Gastrocnemius medialis (tissue), 4 donors: ENCODE measurements at places on chromosomes 3 and 15. TPM values are rescaled to one million over a fixed set of nuclear protein-coding genes. Genes with fewer than 3 reads are reported as not detected.
A peak's percentile ranks its signal among the peaks of the same experiment; 100 is the strongest.

GRCh38 chr15:96234109-96234892 is 96.2 kb upstream of the NR2F2 start:
- H3K27ac ChIP-seq = no peak overlapping the region
- no peaks in the 10 kb centered on the region for H3K27me3 ChIP-seq
- H3K4me3 ChIP-seq = no peak overlapping the region
- no peaks in the 10 kb centered on the region for H3K36me3 ChIP-seq
- no peak for DNase-seq
- no peaks in the 10 kb centered on the region for H3K4me1 ChIP-seq

GRCh38 chr3:69339760-69340159 is 46.1 kb downstream of the FRMD4B start:
- H3K36me3 ChIP-seq = no peaks in the 10 kb centered on the region
- no peaks in the 10 kb centered on the region for H3K27me3 ChIP-seq
- no peak overlapping the region for H3K4me3 ChIP-seq
- no peak overlapping the region for H3K27ac ChIP-seq
- no peaks in the 10 kb centered on the region for H3K4me1 ChIP-seq

GRCh38 chr3:152235709-152236298 is 32.9 kb upstream of the MBNL1 start:
- no peaks in the 10 kb centered on the region for H3K27me3 ChIP-seq
- H3K27ac ChIP-seq = no peak overlapping the region
- no peaks in the 10 kb centered on the region for H3K36me3 ChIP-seq
- no peak overlapping the region for H3K4me3 ChIP-seq
- H3K4me1 ChIP-seq = peaks cover 9% of the 10 kb centered on the region
- no peak for DNase-seq

GRCh38 chr3:158104431-158104921 is 1.7 kb downstream of the SHOX2 start:
- peak overlapping the region; percentile 59 for H3K4me3 ChIP-seq
- no peaks in the 10 kb centered on the region for H3K36me3 ChIP-seq
- H3K4me1 ChIP-seq = peaks cover 35% of the 10 kb centered on the region
- no peak overlapping the region for H3K27ac ChIP-seq

GRCh38 chr3:100159331-100160153 is 45.2 kb upstream of the FILIP1L start:
- H3K4me1 ChIP-seq = peaks cover 69% of the 10 kb centered on the region
- H3K27me3 ChIP-seq = no peaks in the 10 kb centered on the region
- H3K4me3 ChIP-seq = peak overlapping the region; percentile 2
- peak overlapping the region; percentile 79 for H3K27ac ChIP-seq
- H3K36me3 ChIP-seq = no peaks in the 10 kb centered on the region

- no peak overlapping the region for H3K27ac ChIP-seq
- no peak overlapping the region for H3K4me3 ChIP-seq
- DNase-seq = no peak
- H3K27me3 ChIP-seq = no peaks in the 10 kb centered on the region
Observed at GRCh38 chr15:39574427-39574826, 6.5 kb upstream of the THBS1 start.

GRCh38 chr3:117811786-117812185 is 1102.2 kb downstream of the TUSC7 start:
- no peak for DNase-seq
- H3K4me1 ChIP-seq = no peaks in the 10 kb centered on the region
- no peak overlapping the region for H3K27ac ChIP-seq
- no peaks in the 10 kb centered on the region for H3K27me3 ChIP-seq
- no peaks in the 10 kb centered on the region for H3K36me3 ChIP-seq
- no peak overlapping the region for H3K4me3 ChIP-seq

- no peak overlapping the region for H3K27ac ChIP-seq
- no peak overlapping the region for H3K4me3 ChIP-seq
- H3K36me3 ChIP-seq = no peaks in the 10 kb centered on the region
- no peak for DNase-seq
- peaks cover 38% of the 10 kb centered on the region for H3K4me1 ChIP-seq
- H3K27me3 ChIP-seq = no peaks in the 10 kb centered on the region
Observed at GRCh38 chr3:171187706-171188290, 161.3 kb upstream of the SLC2A2 start.

DNA sequence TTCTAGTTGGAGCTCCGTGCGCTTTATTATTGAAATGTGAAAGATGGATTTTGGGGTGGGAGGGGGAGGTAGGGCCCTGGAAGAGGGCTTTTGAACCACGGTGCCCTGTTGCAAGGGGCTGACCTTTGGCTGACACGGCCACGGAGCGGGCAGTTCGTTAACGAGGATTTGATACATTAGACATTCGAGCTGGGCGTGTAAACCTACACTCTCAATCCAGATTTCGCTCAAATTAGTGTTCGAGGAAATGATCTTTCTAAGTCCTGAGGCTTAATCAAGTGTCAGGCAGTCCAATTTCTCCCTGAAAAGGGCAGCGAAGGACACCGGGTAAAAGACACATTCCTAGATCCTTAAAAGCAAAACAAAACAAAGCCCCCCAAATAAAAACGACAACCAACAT is 13.0 kb downstream of the ZIC1 start:
- H3K4me3 ChIP-seq = peak overlapping the region; percentile 64
- peak overlapping the region; percentile 79 for H3K27ac ChIP-seq
- peaks cover 11% of the 10 kb centered on the region for H3K4me1 ChIP-seq
- H3K27me3 ChIP-seq = peaks cover 6% of the 10 kb centered on the region
- no peaks in the 10 kb centered on the region for H3K36me3 ChIP-seq

DNA sequence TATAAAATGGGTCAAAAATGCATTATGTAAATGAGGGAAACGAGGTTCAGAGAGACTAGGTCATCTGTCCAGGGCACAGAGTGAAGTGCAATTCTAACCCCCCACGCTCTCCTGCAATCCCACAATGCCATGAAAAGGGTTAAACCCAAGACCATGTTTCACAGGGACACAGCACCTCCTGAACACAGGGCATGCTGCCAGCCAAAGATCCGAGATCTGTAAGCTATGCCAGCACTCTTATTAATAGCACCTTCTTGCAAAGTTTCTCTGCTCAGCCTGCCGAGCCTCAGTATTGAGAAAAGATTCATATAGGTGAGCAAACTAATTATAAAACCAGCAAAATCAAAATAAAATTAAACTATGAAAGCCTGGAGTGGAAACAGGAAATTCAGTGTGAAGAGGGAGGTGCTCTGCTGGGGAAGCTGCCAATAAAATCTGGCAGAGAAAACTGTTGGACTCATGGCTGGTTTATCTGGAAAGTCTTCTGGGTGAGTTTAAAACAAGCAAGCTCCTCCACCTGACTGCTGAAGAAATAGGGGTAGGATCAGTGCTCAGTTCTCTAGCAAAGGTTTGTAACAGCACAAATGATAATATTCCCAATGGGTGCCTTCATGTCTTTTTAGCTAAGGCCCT is 50.3 kb downstream of the LRIG1 start:
- peak overlapping the region; percentile 93 for H3K27ac ChIP-seq
- H3K27me3 ChIP-seq = no peaks in the 10 kb centered on the region
- peaks cover 79% of the 10 kb centered on the region for H3K4me1 ChIP-seq
- peak; percentile 58 for DNase-seq

DNA sequence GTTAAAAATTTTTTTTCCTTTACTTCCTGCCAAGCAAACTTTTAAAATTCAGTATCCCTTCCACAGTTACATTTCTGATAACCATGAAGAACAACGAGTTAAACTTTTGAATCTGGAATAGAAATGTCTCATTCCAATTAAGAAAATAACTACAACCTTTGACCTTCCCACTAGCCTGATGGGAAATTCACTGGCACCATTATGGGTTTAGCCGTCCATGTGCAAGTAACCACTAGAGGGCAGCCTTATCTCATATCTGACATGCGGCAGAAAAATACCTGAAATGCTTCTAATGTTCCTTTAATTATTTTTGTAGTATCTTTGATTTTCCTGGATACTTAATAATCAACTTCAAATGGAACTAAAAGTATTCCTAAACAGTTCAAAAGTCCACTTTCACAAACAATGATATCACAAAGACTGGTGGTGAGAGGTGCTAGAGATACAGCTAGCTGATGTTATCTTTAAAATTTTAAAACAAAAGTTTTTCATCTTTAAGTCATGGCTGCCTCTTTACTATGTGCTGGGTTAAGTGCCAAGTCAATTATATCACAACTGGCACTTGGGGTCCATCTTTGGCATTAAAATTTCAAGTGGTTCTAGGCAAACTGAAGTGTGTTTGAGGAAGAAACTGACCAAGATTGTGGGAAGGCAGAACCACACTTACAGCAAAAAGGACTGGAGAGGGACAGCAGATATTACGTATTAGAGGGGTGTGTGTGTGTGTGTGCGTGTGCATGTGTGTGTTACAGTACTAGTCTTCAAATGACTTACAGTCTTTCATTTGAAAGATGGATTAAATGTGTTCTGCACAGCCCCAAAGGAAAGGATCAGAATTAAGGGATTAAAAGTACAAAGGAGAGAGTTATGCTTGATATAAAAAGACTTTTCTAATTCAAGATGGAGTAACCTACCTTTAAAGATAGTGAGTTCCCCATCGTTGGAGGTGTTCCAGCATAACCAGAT is 107.1 kb upstream of the ICE2 start:
- H3K27me3 ChIP-seq = no peaks in the 10 kb centered on the region
- H3K4me3 ChIP-seq = no peak overlapping the region
- H3K36me3 ChIP-seq = no peaks in the 10 kb centered on the region
- H3K27ac ChIP-seq = peak overlapping the region; percentile 24

GRCh38 chr3:158991146-158991705 is 189.4 kb downstream of the MFSD1 start:
- H3K4me1 ChIP-seq = no peaks in the 10 kb centered on the region
- H3K36me3 ChIP-seq = no peaks in the 10 kb centered on the region

GRCh38 chr3:49492969-49493368 is 22.9 kb downstream of the DAG1 start:
- H3K4me3 ChIP-seq = no peak overlapping the region
- H3K36me3 ChIP-seq = no peaks in the 10 kb centered on the region
- no peak for DNase-seq
- H3K27me3 ChIP-seq = no peaks in the 10 kb centered on the region

The PPP1R14D gene
- total RNA-seq = not detected

GRCh38 chr15:31345606-31346366 is 19.2 kb downstream of the KLF13 start:
- DNase-seq = no peak
- H3K36me3 ChIP-seq = no peaks in the 10 kb centered on the region
- H3K4me1 ChIP-seq = peaks cover 99% of the 10 kb centered on the region
- no peaks in the 10 kb centered on the region for H3K27me3 ChIP-seq

GRCh38 chr15:73628976-73629797 is 4.0 kb downstream of the NPTN start:
- no peak for DNase-seq
- peaks cover 83% of the 10 kb centered on the region for H3K4me1 ChIP-seq
- H3K36me3 ChIP-seq = no peaks in the 10 kb centered on the region

DNA sequence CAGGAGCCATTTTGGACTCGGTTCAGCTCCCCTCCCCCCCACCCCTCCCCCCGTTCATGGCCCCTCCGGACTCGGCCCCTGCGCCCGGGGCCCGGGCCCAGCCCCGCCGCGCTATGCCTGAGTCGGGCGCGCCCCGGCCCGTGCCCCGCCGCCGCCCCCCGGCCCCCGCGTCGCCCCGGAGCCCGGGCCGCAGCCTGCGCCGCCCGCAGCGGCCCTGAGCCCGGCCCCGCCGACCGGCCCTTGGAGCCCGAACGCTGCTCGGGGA is 155 bp downstream of the ACVR2B start:
- no peaks in the 10 kb centered on the region for H3K27me3 ChIP-seq
- peak overlapping the region; percentile 73 for H3K4me3 ChIP-seq
- peaks cover 29% of the 10 kb centered on the region for H3K4me1 ChIP-seq

GRCh38 chr3:127712461-127712860 is 39.7 kb downstream of the ABTB1 start:
- peaks cover 35% of the 10 kb centered on the region for H3K4me1 ChIP-seq
- no peaks in the 10 kb centered on the region for H3K36me3 ChIP-seq
- no peak for DNase-seq
- H3K4me3 ChIP-seq = no peak overlapping the region
- H3K27me3 ChIP-seq = no peaks in the 10 kb centered on the region

GRCh38 chr15:100937171-100937570 is 18.0 kb downstream of the LRRK1 start:
- no peak overlapping the region for H3K4me3 ChIP-seq
- H3K27ac ChIP-seq = no peak overlapping the region
- DNase-seq = no peak

- no peaks in the 10 kb centered on the region for H3K36me3 ChIP-seq
- H3K27ac ChIP-seq = no peak overlapping the region
- no peaks in the 10 kb centered on the region for H3K27me3 ChIP-seq
- no peaks in the 10 kb centered on the region for H3K4me1 ChIP-seq
- DNase-seq = no peak
Observed at GRCh38 chr15:47682661-47683060, 34.6 kb upstream of the SEMA6D start.

DNA sequence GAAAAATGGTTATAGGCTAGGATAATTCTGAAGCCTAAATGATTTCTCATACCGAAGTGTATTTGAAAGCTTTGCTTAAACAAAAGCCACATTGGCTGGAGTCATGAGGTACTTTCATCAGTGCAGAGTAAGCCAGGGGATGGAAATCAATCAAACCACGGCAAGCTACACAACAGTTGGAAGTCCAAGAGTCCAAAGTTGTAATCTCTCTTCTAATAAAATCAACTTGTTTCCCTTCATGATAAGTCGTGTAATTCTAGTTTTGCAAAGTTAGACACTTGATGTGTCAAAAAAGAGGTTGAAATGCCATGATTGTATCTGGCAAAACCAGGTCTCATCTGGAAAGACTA is 250.5 kb upstream of the VEPH1 start:
- no peak overlapping the region for H3K27ac ChIP-seq
- H3K27me3 ChIP-seq = no peaks in the 10 kb centered on the region
- no peaks in the 10 kb centered on the region for H3K36me3 ChIP-seq
- DNase-seq = no peak
- no peaks in the 10 kb centered on the region for H3K4me1 ChIP-seq

DNA sequence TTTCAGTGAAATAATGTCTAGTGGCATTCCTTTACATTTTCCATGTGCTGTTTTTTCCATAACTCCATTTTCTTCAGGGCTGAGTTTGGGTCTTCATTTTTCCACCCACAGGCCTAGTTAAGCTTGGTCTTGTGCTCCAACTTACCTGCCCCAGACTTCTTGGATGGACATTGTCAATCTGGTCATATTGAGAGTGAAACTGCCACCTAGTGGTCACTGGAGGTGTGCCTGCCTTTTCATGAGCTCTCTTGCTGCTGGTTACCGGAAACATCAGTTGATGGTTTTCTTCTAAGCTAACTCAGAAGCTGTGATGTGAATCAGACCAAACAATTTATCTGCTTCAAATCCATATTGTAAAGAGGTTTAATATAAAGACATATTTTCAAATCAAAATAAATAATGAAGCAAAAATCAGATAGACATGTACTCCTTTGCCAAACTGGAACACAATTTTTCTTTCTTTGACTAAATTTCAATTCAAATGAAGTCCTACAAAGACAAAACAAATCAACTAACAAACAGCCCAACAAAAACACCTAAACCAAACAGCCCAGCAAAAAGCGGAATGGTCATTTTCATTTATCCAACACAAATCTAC is 135.1 kb upstream of the RASGRP1 start:
- no peaks in the 10 kb centered on the region for H3K27me3 ChIP-seq
- no peak overlapping the region for H3K27ac ChIP-seq
- H3K4me3 ChIP-seq = no peak overlapping the region
- H3K36me3 ChIP-seq = no peaks in the 10 kb centered on the region
- H3K4me1 ChIP-seq = no peaks in the 10 kb centered on the region

DNA sequence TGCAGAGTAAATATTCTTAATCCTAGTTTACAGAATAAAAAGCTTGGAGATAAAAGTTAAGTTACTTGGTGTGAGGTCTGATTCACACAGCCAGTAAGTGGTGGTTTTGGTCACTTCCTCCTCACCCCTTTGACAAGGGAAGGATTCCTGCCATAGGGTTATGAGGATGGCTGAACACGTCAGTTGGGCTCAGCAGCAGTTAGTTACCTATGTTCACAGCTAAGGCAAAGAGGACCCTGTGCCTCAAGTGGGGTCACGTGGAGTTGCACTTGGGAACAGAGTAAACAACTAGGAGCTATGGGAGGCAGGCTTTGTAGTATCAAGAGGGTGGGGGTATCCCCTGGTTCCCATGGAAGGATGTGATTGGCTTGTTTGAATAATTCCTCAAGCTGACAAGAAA is 232.2 kb downstream of the UBE2E2 start:
- H3K36me3 ChIP-seq = no peaks in the 10 kb centered on the region
- no peak overlapping the region for H3K27ac ChIP-seq
- H3K4me1 ChIP-seq = peaks cover 34% of the 10 kb centered on the region
- no peaks in the 10 kb centered on the region for H3K27me3 ChIP-seq
- H3K4me3 ChIP-seq = no peak overlapping the region
